Amniotic stem cell (primary cell): ENCODE measurements at places on chromosomes 1 and 21.
A peak's percentile ranks its signal among the peaks of the same experiment; 100 is the strongest.

DNA sequence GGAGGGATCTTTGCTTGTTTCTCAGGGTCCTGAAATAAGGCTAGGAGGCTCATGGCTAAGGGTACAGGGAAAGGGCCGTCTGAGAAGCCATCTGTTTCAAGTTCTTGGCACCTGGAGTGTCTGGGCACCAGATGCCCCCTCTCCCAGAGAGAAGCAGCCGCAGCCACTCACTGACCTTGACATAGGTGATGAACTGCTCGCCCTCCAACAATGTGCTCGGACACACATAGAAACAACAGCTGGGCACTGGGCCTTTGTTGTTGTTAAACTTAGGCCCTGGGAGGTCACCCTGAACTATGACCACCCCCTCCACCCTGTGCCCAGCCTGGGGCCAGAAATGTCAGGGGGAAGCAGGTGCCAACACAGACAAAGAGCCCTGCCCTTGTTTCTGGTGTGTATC is 9.2 kb upstream of the TNNI1 start:
- no peak for DNase-seq

DNA sequence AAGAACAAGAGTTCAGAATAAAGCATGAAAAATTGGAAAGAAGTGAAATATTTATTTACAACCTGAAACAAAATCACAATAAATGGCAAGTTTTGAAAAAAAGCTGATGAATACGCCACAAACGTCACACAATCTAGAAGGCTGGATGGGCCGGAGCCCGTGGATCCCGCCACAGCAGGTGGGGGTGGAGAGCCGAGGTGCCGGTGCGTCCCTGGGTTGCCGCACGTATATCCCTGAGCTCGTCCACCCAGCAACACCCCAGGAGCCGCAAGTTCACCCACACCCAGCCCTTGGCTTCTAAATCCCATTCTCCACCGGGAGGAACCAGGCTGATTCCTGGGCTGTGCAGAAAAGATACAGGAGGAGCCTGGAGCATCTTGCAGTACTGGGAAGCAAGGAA is 25.6 kb upstream of the TTLL10 start:
- DNase-seq = no peak

DNA sequence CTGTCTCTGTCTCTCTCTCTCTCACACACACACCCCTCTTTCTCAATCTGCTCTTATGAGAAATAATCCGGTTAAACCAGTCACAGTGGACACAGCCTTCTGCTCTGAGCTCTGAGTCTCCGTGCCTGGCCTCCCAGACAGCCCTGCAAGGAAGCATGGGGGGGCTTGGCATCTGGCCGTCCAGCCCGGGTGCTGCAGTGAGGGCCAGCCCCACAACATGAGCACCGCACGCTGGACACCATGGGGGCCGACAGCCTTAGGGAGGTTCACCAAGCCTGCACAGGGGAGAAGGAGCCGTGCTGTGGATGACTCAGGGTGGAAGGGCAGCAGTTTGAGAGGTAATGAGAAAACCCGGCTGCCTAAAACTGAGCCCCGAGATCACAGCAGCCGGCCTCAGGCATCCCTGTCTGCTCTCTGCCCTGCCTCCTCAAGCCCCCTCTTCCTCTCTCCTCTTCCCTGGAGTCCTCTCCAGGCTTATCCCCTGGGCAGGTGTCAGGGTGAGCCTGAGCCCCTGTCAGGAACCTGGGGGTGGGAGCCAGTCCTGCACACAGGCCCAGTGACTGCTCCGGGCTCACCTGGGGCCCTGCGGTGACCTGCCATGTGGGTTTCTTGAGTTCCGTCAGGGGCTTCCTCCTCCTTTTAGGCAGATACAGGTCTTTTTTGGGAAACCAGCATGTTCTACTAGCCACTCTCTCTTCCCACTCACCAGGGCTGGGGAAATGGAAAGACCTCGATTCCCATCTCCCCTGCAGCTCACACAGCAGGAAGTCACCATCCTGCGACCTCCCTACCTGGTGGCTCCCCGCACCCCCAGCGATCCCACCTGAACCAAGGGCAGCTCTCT is 92.8 kb downstream of the ITPKB start:
- no peak for DNase-seq

- DNase-seq = no peak
These were observed 216.6 kb upstream of the CSF3R start for GRCh38 chr1:36699113-36699911.

DNA sequence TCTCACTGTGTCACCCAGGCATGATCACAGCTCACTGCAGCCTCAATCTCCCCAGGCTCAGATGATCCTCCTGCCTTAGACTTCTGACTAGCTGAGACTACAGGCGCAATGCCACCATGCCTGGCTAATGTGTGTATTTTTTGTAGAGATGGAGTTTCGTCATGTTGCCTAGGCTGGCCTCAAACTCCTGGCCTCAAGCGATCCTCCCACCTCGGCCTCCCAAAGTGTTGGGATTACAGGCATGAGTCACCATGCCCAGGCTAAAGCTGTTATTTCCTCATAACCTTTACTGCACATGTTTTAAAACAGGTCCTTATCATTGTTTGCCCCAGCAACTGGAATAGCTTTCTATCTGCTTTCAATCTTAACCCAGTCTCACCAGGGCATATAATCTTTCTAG is 2.9 kb downstream of the SARS1 start:
- no peak for DNase-seq

- DNase-seq = no peak
These were observed 22.0 kb downstream of the MYOM3 start for GRCh38 chr1:24089743-24090555.

DNA sequence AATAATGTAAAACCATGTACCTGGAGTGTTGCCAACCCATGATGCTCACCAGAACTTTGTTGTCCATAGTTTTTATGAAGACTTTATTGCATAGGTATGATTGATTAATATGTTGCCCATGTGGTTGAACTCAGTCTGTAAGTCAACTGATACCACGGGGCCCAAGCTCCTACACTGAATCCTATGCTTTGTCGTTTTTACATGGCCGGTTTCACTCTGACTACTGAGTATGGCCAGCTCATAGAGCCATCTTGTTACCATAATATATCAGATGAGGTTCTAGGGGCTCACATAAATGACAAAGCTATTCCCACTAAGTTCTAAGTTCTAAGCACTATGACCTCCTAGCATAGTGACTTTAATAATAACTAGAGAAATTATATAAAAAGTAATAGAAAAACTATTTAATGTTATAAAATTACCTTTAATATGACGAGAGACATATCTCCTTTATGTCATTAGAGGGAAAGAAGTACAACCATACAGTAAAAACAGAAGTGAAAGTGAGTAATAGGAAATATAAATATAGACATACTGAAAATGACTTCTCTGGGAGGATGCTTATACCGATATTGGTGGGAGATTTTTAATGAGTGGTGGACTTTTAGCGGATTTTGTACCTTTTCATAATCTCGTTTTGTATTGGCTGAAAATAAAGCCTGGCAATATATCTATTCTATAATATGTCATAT is 983.4 kb upstream of the PRMT6 start:
- DNase-seq = no peak

GRCh38 chr1:179955287-179955680 is 674 bp downstream of the CEP350 start:
- DNase-seq = no peak

DNA sequence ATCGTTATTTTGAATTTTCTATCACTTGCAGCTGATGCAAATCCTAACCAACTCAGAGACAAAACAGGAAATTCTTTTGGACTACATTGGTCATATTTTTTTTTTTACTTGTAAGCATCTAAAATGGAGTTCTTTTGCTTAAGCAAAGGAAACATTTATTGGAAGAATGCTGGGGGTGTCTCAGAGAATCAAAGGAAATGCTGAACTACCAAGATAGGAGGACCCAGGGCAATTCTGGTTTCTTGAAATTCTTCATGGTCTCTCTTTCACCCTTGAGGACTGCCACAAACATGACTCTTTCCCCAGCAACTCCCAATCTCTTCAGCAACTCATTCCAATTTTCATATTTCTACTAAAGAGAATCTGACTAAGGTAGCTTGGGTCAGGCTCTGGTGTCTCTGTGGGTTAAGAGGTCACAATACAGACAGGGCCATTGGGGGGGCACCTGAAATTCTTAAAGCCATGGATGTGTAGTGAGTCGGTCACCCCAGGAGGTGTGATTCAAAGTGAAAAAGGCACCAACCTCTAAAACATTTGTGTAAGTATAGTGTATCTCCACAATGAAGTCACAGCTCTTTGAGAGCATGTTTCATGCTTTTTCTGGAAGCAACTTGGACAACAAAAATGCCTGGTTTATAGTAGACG is 171.1 kb upstream of the FGGY start:
- no peak for DNase-seq

GRCh38 chr1:10510520-10511493 is 36.1 kb downstream of the PEX14 start:
- peak; percentile 79 for DNase-seq

DNA sequence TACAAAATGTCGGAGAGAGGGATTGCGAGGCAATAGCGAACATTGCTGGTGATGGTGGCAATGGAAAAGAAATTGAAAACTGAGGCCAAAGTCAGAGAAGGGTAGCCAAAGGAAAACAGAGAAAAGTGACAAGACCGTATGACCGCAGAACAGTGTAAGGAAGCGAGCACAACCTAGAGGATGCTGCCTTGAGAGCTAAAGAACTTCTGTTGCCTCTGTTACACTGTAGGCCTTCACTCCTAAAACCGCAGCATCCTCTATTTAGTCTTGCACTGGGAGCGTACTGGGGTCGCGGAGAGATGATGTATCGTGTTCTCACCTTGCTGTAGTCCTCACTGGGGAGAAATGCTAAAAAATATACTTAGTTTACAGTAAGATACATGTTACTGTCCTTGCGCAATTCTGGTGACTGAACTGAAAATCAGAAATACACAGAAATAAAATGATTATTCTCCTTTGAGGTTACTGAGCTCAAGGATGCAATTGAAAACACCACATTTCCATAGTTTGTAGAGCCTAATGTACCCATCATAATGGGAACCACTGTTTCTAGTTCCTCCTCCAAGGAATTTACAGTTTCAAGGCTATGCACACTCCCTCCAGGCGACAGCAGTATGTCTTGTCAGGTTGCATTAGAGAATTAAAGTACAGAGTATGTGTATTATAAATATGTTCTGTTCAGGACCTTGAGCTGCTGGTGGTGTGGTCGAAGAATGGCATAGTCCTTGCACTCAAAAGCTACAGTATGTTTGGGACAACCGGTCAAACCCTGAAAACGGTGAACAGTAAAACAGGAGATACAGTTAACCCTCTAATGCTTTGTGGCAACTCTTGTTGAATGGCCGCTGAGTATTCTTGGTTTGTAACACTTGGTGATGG is 1.3 kb downstream of the NEK7 start:
- no peak for DNase-seq

DNA sequence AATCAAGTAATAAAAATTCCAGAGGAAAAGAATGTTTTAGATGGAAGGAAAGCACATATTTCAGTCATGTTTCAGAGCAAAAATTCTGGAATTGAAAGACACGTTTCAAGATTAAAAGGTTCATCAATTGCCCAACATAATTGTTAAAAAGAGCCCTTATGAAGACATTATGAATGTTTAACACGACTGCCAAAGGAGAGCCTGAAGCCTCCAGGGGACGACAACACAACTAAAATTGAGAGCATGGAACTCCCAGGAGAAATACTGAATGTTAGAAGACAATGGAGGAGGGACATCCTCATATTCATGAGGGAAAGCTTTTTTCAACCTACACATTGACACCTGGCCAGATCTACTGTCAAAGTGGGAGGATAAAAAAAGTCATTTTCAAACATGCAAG is 16.0 kb downstream of the OR2T11 start:
- no peak for DNase-seq

- no peak for DNase-seq
These were observed 13.9 kb downstream of the COL9A2 start for GRCh38 chr1:40303051-40303771.

GRCh38 chr21:38898422-38899096 is 92.8 kb downstream of the ETS2 start:
- DNase-seq = no peak
